Esophagus muscularis mucosa (tissue), 4 donors: ENCODE measurements at places on chromosomes 11 and 22. TPM values are rescaled to one million over a fixed set of nuclear protein-coding genes. Genes with fewer than 3 reads are reported as not detected.
A peak's percentile ranks its signal among the peaks of the same experiment; 100 is the strongest.

The MN1 gene
- 47.3 TPM for total RNA-seq

The CHADL gene
- 7.5 TPM for total RNA-seq

The GPR83 gene
- total RNA-seq = 0.40 TPM

The LGR4 gene
- 24.9 TPM for total RNA-seq

The TSPAN4 gene
- 81.4 TPM for total RNA-seq

DNA sequence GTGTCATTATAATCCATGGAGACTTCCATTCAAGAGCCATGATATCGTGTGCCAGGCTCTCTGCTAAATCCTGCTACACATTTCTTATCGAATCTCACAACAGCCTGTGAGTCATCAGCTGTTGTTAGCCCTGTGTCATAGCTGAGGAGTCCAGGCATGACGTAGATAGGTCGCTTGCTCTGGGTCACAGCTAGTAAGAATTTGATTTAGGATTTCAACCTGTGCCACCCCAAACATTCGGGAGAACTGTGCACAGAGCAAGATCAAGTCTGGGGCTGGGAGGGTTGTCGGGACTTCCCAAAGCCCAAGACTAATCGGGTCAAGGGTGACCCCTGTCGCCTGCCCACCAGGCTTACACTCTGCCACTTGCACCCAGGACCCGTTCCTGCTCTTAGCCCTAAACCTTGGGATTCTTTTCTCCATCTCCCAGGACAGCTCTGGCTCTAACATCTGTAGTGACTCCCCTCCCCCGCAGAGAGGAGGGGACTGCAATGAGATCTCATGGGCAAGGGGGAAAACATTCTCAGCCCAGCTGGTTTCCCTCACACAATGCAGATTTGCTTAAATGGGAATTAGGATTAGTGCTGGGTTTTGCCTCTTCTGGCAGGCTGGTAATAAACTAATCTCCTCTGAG, 34.3 kb downstream of the TSPAN18 start:
- no peaks in the 10 kb centered on the region for H3K27me3 ChIP-seq
- H3K36me3 ChIP-seq = no peaks in the 10 kb centered on the region
- DNase-seq = no peak
- H3K4me1 ChIP-seq = peaks cover 73% of the 10 kb centered on the region

DNA sequence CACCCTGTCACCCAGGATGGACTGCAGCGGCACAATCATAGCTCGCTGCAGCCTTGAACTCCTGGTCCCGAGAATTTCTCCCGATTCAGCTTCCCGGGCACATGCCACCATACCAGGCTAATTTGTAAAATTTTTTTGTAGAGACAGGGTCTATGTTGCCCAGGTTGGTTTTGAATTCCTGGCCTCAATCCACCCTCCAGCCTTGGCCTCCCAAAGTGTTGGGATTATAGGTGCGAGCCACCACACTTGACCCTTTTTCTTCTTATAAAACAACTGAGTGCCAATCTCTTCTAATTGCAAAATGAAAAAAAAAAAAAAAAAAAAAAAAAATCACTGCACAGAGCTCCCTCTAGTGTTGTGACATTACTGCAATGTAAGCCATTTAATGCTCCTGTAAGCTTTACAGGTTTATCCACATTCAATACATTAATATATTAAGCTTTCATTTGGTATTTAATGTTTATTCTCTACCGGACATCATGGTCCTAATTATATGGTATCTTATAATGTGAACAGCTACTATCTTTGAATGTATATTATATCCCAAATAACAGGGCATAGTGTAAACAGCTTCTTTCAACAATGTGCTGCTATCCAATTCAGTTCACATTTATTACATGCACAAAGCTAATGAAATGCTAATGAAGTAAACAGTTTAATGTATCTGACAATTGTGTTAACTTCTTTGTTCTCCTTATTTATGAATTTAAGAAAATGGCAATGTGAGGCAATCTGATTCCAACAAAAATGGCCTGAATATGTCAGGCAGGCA, 44.6 kb downstream of the COPB1 start:
- H3K4me3 ChIP-seq = no peak overlapping the region
- peaks cover 40% of the 10 kb centered on the region for H3K36me3 ChIP-seq
- H3K27ac ChIP-seq = no peak overlapping the region
- no peak for DNase-seq
- peaks cover 4% of the 10 kb centered on the region for H3K4me1 ChIP-seq

GRCh38 chr22:22200569-22201184, 43.9 kb upstream of the VPREB1 start:
- H3K36me3 ChIP-seq = no peaks in the 10 kb centered on the region
- no peaks in the 10 kb centered on the region for H3K4me1 ChIP-seq
- H3K27me3 ChIP-seq = peaks cover 10% of the 10 kb centered on the region

GRCh38 chr11:131977231-131977630, 606.8 kb downstream of the NTM start:
- H3K4me1 ChIP-seq = no peaks in the 10 kb centered on the region
- no peak overlapping the region for H3K27ac ChIP-seq
- H3K27me3 ChIP-seq = no peaks in the 10 kb centered on the region
- H3K4me3 ChIP-seq = no peak overlapping the region
- no peaks in the 10 kb centered on the region for H3K36me3 ChIP-seq
- no peak for DNase-seq

- H3K4me1 ChIP-seq = no peaks in the 10 kb centered on the region
- no peak overlapping the region for H3K27ac ChIP-seq
- H3K4me3 ChIP-seq = no peak overlapping the region
- no peaks in the 10 kb centered on the region for H3K27me3 ChIP-seq
Observed at GRCh38 chr22:23825246-23825905, 13.4 kb downstream of the DERL3 start.

- no peaks in the 10 kb centered on the region for H3K4me1 ChIP-seq
- peak; percentile 91 for DNase-seq
- H3K4me3 ChIP-seq = no peak overlapping the region
- no peaks in the 10 kb centered on the region for H3K27me3 ChIP-seq
Observed at GRCh38 chr11:6755303-6755952, 16.3 kb downstream of the OR2AG2 start.

GRCh38 chr22:46335201-46336118, at the start of gene TRMU:
TSS of gene TRMU (plus strand) at chr22:46335714. CDS start at chr22:46335765, 51 bp downstream.
- no peaks in the 10 kb centered on the region for H3K27me3 ChIP-seq
- no peak for DNase-seq
- H3K27ac ChIP-seq = peak within 1 kb of the TSS; percentile 92
- H3K4me1 ChIP-seq = peaks cover 12% of the 10 kb centered on the region
- peak within 1 kb of the TSS; percentile 85 for H3K4me3 ChIP-seq

DNA sequence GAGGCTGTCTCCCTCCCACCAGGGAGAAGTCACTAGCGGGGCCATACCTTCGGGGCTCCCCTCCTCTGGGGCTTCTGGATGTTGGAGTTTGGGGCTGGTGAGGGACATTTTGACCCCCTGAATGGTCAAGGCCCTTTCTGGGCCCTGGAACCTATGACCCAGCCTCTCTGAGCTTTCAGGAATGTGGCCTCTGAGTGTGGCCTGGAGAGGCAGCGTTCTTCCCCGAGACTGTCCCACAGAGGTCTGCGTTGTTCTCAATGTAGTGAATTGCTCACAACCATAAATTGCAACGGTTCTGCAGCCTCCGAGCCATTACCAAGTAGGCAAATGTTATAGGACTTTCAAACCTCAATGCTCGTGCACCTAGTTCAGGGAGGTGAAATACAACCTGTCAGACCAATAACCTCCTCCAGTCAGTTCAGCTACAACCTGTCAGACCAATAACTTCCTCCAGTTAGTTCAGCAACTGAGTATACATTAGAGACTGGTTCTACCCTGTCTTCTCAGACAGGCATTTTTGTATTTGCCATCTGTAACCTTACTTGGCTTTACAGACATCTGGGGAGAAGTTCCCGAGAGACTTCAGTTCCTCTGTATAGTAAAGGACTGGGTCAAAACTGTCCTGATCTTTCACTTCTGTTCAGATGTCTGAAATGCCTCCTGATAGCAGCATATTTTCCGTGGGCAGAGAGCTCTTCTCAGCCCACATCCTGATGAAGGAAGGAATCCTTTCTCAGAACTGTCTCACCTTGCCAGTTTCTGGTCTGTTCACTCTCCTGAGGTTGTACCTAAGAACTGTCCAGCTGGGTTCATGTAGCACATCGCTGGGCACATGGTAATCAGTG, 34.2 kb downstream of the MICAL2 start:
- no peak for DNase-seq
- peaks cover 70% of the 10 kb centered on the region for H3K4me1 ChIP-seq
- H3K4me3 ChIP-seq = no peak overlapping the region
- H3K36me3 ChIP-seq = no peaks in the 10 kb centered on the region
- no peaks in the 10 kb centered on the region for H3K27me3 ChIP-seq

DNA sequence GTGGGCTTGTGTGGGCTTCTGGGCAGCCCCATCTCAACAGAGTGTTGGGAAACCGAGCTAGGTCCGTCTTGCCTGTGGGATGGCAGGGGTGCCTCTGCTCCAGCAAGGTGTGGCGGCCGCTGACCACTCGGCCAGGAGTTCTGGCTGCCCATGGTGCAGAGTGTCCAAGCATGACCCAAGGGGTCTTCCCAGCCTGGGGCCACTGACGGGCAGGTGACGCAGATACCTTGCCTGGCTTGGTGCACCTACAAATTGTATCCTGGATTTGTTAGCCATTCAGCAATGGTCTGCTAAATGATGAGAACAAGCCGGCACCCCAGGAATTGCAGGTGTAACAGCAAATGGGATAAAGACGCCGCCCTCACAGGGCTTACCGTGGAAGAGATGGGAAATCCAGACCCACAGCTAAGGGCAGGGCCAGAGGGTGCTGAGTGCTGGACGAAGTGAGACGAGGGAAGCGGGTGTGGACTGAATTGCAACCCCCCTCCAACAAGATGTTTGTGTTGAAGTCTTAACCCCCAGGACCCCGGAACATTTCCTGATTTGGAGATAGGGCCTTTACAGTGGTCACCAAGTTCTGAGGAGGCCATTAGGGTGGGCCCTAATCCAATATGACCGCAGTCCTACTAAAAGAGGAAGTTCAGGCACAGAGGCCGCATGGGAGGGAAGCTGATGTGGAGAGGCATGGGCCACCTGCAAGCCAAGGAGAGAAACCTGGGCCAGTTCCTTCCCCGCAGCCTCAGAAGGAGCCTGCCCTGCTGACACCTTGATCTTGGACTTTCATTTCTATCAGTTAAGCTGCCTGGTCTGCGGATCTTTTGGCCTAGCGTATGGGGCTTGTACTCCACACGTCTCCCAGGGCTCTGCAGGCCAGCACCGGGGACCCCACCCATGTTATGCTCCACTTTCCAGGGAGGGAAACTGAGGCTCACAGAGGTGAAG, 45.2 kb upstream of the LINC01488 start:
- H3K4me1 ChIP-seq = no peaks in the 10 kb centered on the region
- H3K27me3 ChIP-seq = no peaks in the 10 kb centered on the region
- no peak overlapping the region for H3K4me3 ChIP-seq

GRCh38 chr22:25661073-25661472, 80.9 kb upstream of the MYO18B start:
- H3K4me1 ChIP-seq = peaks cover 19% of the 10 kb centered on the region
- no peaks in the 10 kb centered on the region for H3K27me3 ChIP-seq
- H3K27ac ChIP-seq = no peak overlapping the region
- no peak for DNase-seq

DNA sequence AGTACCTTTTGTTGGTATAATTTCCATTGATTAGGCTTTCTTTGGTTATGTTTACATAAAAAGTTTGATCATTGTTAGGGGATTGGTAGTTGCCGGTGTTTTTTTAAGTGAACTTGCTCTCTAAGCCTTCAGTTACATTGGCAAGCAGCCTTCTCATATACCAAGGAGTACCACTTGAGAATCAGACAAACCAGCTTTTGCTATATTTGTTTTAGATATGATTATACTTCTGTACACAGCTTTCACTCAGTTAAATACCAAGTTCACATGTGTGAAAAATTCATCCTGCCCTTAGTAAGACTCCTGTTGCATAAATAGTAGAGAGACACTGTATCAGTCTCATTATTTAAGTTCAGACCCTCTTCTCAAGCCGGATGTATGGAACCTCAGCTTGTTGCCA, 22.4 kb downstream of the ALKBH3 start:
- DNase-seq = no peak
- no peaks in the 10 kb centered on the region for H3K27me3 ChIP-seq
- peaks cover 16% of the 10 kb centered on the region for H3K4me1 ChIP-seq

DNA sequence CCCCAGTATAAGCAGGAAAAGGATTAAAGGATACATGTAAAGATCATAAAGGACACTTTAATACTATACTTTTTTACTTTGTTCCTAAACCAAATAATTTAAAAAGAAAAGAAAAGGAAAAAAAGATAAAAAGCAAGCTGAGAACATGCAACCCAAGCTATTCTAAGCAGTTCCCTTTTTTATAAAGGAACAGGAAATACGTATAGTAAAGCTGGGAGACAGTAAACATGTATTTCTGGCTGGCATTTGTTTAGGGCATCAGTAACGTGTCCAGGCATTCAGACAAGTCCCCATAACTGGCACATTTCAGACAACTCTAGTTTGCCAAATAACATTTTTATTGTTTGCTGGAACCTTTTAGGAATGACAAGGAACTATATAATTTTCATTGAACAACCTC, 24.9 kb downstream of the BCO2 start:
- no peak overlapping the region for H3K4me3 ChIP-seq
- no peaks in the 10 kb centered on the region for H3K4me1 ChIP-seq
- H3K27ac ChIP-seq = no peak overlapping the region
- no peaks in the 10 kb centered on the region for H3K27me3 ChIP-seq

DNA sequence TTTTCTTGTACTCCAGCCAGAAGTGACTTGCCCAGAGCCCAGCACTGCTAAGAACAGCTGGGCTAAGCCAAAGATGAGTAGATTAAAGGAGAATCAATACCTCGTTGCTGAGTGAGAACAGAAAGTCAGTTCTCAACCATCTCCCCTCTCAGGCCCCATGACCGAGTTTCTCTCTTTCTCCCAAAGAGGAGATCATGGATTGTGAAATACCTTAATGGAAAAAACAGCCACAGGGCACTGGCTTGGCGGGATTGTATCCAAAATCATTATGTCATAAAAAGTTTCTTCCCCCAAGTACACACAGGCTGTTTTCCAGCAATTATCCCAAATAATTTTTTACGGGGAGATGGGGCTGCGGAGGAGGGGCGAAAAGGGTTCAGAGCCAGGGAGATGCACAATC, 111.8 kb upstream of the TMEM45B start:
- peak; percentile 68 for DNase-seq
- no peaks in the 10 kb centered on the region for H3K4me1 ChIP-seq
- H3K27me3 ChIP-seq = no peaks in the 10 kb centered on the region
- no peak overlapping the region for H3K27ac ChIP-seq
- H3K4me3 ChIP-seq = no peak overlapping the region

GRCh38 chr11:44600839-44601383, 35.4 kb downstream of the CD82 start:
- DNase-seq = no peak
- no peaks in the 10 kb centered on the region for H3K27me3 ChIP-seq
- H3K4me3 ChIP-seq = no peak overlapping the region
- peaks cover 57% of the 10 kb centered on the region for H3K4me1 ChIP-seq
- no peak overlapping the region for H3K27ac ChIP-seq
